AG04450 (cell line): ENCODE measurements at places on chromosomes 3 and 15. TPM values are rescaled to one million over a fixed set of nuclear protein-coding genes. Genes with fewer than 3 reads are reported as not detected.

DNA sequence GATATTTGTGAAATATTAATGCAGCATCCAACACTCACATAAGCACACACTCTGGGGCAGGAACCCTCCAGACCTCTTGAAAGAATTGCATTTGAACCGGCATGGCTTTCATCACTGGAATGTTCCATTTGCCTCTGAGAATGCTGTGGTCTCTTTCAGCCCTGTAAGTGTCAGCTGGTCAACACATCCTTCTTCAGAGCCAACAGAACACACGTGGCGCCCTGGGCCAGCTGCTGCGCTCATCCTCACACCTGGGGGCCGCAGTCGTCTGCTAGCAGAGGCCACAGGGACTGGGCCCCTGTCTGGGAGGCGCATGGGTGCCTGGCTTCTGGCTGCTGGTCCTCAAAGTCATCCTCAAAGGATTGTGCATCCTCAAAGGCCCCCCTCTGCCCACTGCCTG, 71.4 kb upstream of the HERC1 start:
- no peak for DNase-seq

HES1 gene
- 1.3 and 1.9 TPM in 2 replicates for polyA plus RNA-seq

GRCh38 chr15:86375733-86376280, 296.1 kb downstream of the AGBL1 start:
- DNase-seq: no peak

- DNase-seq: no peak
Observed at GRCh38 chr3:36769926-36770325, 5.6 kb upstream of the DCLK3 start.

CHRFAM7A gene
- polyA plus RNA-seq: 0.09 TPM in 1 of 2 replicates, not detected in the other

GRCh38 chr15:70281811-70282307, 184.1 kb upstream of the TLE3 start:
- no peak for DNase-seq

DNA sequence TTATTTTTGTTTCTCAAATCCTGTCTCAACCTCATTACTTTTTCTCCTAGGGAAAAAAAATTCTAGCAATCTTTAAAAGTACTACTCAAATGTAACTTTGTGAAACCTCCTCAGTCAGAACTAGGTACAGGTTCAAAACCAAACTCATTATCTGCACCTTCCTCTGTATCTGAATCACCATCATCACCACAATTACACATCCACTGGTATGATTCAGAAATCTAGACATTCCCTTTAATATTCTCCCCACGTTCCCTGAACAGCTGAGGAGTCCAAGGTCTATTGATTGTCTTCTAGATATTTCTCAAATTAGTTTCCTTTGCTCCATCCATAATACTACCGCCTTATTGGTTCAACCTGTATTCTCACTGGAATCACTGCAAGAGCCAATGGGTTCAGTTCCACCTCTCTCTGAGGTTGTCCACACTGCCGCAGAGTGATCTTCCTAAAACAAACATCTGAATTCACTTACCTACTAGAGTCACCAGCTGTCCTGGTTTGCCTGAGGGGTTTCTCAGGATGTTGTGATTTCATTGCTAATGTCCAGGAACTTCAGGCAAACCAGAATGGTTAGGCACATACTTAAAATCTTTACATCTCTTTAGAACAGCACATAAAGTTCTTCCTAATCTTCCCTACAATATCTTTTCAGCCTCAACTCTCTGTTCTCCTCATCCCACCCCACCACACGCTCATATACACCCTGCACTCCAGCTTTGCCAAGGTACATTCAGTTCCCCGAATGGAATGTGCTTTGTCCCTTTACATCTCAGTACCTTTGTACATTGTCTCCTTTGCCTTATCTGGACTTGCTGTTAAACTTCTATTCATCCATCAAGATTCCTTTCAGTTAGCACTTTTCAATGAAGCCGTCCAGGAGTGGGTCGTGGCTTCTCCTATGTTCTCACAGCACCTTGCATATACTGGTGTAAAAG, 24.2 kb downstream of the ATP13A4 start:
- DNase-seq: no peak

TNK2 gene
- polyA plus RNA-seq: 2.7 and 4.4 TPM in 2 replicates

GRCh38 chr3:12489368-12489767, 5.1 kb downstream of the TSEN2 start:
- no peak for DNase-seq
